ENCODE measurements at places on chromosomes 2 and 18.

- no peak for DNase-seq
Measured at GRCh38 chr2:26485725-26486418, 7.9 kb upstream of the OTOF start.

DNA sequence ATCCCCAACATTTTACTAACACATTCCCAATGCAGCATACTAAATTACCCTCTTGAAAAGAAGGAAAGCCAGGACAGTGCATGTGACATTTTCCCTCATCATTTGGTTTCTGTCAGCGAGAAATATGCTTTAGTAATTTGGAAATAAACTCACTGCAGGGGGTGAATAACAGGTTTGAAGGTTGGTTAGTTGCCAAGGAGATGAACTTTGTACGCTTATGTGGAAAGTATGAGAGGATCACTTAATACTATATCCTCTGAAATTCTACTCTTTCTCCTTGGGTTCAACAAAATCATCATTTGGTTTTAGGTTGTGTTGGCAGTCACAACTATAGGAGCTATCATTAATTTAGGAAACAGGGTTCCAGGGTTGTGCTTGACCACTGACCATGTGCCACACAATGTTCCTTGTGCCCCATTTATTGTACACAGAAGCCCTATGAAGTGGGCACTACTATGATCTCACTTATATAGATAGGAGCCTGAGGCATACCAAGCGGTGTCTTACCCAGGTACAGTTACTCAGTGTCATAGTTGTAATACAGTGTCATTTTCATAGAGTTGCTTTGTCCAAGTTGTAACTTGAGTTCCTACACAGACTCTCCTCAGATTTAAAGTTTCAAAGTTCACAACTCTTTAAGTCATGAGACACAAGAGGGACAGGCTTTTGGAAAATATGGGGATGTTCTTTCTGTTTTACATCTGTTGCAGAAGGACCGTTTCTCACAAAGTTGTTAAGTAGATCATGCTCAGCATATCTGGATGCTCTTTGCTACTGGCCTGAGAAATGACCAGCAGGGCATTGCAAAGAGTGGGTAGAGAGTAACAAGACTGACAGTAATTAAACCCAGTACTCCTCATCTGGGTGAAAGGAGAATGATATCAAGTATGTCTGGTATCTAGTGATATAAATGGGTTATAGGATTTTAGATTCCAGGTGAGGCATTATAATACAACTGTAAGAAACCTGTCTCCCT, 91.8 kb downstream of the MAP4K4 start:
- DNase-seq, result no peak

- no peak for DNase-seq
Measured at GRCh38 chr2:191053256-191053655, 39.3 kb upstream of the STAT1 start.

GRCh38 chr2:34294961-34295360, 695.9 kb upstream of the FAM98A start:
- DNase-seq, result no peak

DNA sequence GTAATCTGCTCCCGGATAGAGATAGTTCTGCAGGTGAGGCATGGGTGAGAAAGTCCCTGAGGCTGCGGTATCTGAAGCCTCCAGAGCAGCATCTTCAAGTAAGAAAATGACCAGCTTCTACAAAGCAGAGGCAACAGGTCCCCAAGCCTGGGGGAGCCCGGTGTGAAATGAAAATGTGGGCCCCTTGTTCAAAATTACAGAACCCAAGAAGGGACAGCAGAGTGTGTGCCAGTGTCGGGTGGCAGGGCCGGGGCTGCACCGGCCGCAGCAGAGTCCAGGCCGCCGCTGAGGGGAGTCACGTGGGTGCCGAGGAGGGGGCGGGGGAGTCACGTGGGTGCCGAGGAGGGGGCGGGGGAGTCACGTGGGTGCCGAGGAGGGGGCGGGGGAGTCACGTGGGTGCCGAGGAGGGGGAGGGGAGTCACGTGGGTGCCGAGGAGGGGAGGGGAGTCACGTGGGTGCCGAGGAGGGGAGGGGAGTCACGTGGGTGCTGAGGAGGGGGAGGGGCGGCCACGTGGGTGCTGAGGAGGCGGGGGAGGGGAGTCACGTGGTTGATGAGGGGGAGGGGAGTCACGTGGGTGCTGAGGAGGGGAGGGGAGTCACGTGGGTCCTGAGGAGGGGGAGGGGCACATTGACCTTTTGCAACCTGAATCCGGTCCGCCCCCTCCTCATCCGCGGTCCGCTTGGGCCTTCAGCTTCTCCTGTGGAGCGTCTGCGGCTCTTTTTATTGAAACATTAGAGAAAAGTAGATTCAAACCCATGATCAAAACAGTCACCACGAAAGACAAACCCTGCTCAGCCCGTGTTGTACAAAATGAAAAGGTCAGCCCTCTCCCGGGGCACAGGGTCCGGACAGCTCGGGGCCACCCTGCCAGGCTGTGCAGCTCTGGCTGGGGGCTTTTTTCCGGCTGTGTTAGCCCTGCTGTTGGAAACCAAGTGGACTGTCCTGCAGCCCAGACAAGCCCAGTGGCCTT, 10.4 kb downstream of the COLEC11 start:
- peak; percentile 59 for DNase-seq

DNA sequence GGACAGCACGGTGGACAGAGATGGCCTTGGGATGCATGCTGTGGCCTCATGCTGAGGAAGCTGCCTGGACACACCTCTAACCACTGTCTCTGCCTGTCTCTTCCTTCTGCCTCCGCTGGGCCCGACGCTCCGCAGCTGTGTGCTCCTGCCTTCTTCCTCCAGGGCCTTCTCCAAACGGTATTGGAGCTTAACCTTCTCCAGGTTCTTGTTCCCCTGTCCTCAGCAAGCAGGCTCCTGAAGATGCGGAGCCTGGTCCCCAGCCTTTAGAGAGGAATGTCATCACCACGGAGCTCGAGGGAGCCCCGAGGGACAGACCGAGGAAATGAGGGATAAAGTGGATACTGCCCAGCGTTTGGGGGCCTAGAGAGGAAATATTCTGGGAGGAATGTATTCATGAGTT, 155.1 kb downstream of the DYSF start:
- no peak for DNase-seq

GRCh38 chr2:203126996-203127395, 111.8 kb upstream of the CYP20A1 start:
- DNase-seq, result no peak

GRCh38 chr2:210971431-210971830, 415.0 kb downstream of the CPS1 start:
- DNase-seq, result no peak

GRCh38 chr2:102484310-102485061, 11.5 kb downstream of the SLC9A4 start:
- no peak for DNase-seq

GRCh38 chr2:203394519-203395227, 66.5 kb downstream of the ABI2 start:
- no peak for DNase-seq

GRCh38 chr2:197442857-197443256, 8.0 kb upstream of the SF3B1 start:
- no peak for DNase-seq

DNA sequence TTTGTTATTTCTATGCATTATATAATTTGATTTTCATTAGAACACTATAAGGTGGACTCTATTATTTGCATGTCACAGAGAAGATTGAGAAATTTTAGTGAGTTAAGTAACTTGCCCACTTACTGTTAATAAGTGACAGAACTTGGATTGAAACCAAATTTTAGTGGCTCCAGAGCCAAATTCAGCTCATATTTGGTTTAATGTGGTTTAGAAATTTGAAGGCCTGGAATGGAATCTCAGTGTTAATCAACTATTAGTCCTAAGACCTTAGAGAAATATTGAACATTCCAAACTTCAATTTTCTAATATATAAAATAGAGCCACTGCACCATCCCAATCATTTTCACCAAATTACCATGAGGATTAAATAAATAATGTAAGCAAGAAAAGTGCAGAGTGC, 281.6 kb downstream of the ZNF385B start:
- no peak for DNase-seq

DNA sequence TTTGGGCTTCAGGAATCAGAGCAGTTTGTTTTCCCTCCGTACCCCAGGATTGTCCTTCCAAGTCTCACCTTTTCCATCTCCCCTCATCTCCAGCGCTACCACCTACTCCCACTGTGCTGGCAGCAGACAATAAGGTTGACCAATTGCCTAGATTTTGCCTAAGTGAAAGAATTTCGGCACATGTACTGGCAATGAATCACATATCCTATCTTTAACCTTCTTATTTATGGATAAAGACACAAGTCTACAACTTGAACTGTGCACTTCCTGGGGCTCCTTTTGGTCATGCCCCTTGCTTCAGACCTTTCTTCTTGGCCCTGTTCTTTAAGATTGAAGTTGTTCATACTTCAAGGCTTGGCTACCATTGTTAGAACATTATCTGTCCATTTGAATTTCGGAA, 71.4 kb downstream of the KCMF1 start:
- DNase-seq, result no peak

- DNase-seq, result no peak
Measured at GRCh38 chr18:46261799-46262198, 157.6 kb downstream of the HAUS1 start.

DNA sequence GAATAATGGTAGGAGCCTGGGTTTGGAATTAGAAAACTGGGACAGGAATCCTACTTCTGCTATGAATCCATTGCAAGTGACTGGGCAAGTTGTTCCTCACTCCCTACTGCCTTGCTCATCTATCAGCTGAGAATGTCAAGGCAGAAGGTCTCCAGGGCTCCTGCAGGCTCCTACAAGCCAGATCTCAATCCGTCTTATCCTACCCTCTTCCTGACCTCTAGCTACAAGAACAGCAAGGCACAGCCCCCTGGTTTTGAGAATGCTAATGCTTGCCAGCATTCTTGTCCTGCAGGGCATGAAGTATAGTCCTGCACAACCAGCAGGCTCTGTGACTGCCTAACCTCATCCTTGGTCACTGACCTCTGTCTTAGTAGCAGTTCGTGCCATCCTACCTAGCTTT, 141.9 kb upstream of the TNP1 start:
- no peak for DNase-seq

GRCh38 chr2:164599954-164600589, 21.2 kb downstream of the GRB14 start:
- peak; percentile 41 for DNase-seq

GRCh38 chr2:136005462-136006196, 20.2 kb upstream of the DARS1 start:
- DNase-seq, result peak; percentile 62

GRCh38 chr2:164495491-164496223, 125.6 kb downstream of the GRB14 start:
- no peak for DNase-seq

DNA sequence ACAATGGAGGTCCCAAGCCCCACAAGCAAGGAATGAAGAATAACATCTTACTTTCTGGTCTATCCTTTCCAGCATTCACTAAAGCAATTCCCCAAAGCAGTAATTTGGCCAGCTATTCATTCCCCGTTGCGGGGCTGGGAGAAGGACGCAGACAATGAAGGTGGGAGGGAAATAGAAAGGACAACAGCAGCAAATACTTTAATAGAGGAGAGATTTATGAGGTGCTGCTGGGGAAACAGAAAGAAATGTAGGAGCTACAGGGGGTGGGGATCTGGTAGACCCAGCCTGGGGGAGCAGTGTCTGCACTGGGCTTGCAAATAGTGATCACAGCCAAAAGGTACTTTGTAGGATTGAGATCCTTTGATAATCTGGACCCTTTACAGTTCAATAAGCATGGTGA, 13.9 kb upstream of the ATL2 start:
- no peak for DNase-seq

DNA sequence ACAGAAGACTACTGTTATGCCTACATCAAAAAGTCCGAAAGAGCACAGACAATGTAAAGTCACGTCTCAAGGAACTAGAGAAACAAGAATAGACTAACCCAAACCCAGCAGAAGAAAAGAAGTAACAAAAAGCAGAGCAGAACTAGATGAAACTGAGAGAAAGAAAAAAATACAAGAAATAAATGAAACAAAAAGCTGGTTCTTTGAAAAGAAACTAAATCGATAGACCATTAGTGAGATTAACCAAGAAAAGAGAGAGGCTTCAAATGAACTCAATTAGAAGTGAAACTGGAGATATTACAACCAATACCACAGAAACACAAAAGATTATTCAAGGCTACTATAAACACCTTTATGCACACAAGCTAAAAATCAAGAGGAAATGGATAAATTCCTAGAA, 271.8 kb downstream of the MBD2 start:
- DNase-seq, result no peak

- peak; percentile 42 for DNase-seq
Measured at GRCh38 chr2:147045113-147045512, 799.7 kb upstream of the ACVR2A start.

DNA sequence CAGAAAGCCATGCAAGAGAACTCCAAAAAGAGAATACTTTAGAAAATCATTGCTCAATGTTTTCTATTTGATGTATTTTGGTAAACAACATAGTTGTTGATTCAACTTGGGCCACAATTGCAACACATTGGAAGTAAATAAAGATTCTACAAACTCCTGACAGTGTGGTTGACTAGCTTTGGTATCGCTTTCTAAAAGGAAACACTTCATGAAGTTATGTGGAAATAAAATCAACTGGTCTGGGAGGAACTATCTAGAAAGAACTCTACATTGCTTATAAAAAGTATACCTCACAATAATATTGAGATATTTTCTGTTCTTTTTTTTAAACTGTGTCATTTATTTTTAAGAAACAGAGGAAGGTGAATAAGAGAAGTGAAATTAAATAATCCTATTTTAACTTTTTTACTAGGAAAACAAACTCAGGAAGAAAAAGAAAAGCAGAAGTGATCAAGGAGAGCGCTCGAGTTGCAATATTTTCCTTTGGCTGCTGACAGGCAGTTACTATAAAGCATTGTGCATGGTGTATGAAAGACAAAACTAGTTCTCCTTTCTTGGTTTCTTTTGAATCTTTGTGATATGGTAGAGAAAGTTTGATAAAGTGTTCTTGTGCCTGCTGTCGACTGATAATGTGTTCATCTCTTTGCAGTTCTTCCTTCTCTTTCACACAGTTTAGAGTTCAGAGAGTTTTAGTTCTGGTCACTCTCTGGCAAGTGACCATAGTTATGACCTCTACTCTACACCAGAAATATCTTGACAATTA, 3.0 kb downstream of the DHRS9 start:
- peak; percentile 33 for DNase-seq

GRCh38 chr2:11344956-11345677, 681 bp upstream of the ROCK2 start:
- DNase-seq, result no peak

DNA sequence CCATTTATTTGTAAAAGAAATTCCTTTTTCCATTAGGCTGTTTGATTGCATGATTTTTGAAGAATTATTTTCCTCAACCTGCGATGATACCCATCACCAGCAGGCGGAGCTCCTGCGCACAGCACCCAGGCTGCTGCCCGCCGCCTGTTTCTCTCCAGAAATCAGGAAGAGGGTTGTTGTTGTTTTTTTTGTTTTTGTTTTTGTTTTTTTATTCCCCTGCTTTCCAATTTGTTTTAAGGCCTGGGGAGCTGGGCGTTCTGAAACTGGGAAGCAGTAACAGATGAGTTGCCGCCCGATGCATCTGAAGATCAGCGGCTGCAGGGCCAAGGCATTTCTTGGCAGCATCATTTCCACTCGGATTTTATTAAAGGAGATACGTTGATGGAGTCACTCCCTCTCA, 132.1 kb downstream of the MBP start:
- DNase-seq, result peak; percentile 52

DNA sequence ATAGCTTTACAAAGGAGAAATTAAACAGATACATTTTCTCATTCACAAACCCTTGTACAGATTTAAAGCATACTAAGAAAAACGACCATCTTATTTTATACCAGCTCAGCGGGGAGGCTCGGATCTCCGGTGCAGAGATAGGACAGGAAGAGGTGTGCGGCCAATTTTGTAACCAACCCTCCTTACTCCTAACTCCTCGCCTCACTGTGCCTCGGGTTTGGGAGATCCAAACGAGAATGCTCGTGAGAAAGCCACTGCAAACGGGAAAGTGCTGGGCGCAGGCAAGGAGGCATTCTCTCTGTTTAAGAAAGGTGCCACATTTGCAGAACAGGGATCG, 1.2 kb downstream of the KDSR start:
- peak; percentile 23 for DNase-seq

All from activated CD4-positive, alpha-beta T cell treated with anti-CD3 and anti-CD28 coated beads, Interleukin-2, amount 50 U/mL, for 16 hours (primary cell).